CD4-positive, CD25-positive, alpha-beta regulatory T cell (primary cell): ENCODE measurements at places on chromosomes 3 and 15.

DNA sequence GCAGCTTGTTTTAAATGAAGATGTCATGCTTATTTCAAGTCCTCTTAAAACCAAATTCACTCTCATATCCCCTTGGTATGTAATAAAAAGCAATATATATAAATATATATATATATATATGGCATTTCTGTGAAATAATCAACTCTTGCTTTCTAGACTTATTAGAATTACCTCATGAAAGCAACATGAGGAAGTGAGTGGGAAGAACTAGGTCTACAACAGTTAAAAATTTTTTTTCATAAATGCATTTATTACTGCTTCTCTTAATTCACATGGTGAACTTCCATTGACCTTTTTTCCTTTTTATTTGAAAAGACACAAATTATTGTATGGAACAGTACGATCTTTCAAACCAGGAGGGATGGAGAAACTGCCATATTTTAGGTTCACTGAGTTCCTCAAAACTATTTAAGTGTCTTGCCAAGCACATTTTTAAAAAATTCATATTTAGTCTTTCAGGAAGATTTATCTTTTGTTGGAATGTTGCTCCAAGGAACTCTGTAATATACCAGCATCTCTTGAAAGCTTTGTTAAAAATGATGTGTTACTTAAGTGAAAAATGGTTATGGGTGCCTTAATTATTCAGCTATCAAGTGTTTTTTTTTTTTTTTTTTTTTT lies 185.2 kb downstream of the GHSR start:
- DNase-seq, result no peak

DNA sequence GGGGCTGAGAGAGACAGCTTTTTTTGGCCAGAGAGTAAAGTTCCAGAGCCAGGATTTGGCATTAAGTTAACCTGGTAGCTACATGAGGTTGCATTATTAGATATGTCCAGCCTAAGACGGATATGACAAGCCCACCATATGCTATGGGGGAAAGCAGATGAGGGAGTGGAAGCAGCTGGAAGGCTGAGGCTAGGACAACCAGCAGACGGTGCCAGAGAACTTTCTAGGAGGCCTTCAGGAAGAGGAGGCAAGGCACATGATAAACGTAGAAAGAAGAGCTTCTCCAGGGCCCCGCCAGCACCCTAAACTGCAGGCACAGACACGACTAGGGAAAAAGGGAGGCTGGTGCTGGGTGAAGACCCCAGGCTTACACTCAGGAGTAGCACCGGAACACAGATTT lies 87.0 kb downstream of the CTNNB1 start:
- DNase-seq, result no peak

- no peak for DNase-seq
Measured at GRCh38 chr3:117735481-117736101, 1026.0 kb downstream of the TUSC7 start.

- no peak for DNase-seq
Measured at GRCh38 chr3:52190294-52191074, 7.5 kb upstream of the ALAS1 start.

GRCh38 chr15:88800026-88800425 lies 3.2 kb upstream of the ACAN start:
- DNase-seq, result no peak

GRCh38 chr15:36880913-36881460 lies 219.4 kb downstream of the MEIS2 start:
- DNase-seq, result no peak

DNA sequence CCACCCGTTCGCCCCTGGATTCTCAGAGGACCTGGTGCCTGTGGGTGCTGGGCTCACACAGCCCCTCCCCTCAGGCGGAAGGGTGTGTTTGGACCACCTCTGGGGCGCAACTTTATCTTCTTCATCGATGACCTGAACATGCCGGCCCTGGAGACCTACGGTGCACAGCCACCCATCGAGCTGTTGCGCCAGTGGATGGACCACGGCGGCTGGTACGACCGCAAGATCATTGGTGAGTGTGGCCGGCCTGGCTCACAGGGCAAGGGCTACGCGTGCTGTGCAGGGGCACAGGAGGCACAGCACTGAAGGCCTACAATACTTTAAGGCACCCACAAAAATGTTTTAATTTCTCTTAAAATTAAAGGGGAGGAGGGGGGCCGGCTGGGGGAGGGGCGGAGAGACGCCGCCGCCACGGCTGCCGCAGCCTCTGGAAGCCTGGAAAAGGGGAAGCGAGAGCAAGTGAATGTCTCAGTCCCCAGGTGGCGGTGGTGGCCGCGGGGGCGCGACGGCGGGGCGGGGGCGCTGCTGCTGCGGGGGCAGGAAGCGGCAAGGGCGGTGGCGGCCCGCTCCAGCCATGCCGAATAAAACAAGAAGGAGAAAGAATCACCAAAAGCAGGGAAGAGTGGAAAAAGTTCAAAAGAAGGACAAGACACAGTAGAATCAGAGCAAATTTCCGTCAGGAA lies 56.8 kb downstream of the DNAH1 start:
- DNase-seq, result no peak

GRCh38 chr3:128742821-128743594 lies 17.0 kb downstream of the RAB7A start:
- DNase-seq, result no peak

- no peak for DNase-seq
Measured at GRCh38 chr15:62549345-62549970, 384.4 kb upstream of the C2CD4B start.

GRCh38 chr3:127185962-127186674 lies 6.8 kb upstream of the PRR23E start:
- no peak for DNase-seq

DNA sequence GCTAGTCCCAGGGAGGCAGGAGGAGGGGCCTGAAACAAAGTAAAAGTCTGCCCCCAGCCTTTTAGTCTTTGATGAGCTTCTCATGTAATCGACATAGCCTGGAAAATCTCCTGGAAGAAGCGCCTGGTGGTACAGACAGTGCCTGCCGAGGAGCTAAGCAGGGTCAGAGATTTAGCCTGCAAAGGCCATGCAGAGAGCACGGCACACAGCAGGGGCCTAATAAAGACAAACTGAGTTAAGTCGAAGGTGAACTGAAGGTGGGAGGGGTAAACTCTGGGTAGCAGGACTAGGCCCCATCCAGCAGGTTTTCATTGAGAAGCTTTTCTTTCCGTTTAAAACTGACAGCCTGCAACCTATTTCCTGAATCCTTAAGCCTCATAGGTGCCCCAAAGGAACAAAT lies 115.5 kb upstream of the ABHD17C start:
- DNase-seq, result no peak

DNA sequence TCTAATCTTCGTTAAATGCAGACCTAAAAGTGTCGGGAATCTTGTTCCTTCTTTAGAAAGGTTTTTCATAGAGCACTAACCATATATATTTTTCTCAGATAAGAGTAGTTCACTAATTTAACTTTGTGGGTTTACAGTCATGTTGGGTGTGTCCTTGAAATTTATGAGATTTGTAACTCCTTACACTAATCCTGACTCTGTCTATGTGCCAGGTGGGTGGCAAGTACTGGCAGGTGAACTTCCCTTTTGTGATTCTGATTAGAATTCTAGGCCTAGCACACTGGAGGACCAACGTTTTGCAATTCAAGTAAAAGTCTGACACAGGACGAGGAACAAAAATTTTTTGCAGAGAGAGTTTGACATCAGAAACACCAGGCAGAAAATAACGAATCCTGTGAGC lies 220.1 kb downstream of the P3H2 start:
- DNase-seq, result no peak

- no peak for DNase-seq
Measured at GRCh38 chr15:59346951-59347350, 25.7 kb downstream of the MYO1E start.

GRCh38 chr3:129343643-129344360 lies 65.1 kb downstream of the HMCES start:
- no peak for DNase-seq

DNA sequence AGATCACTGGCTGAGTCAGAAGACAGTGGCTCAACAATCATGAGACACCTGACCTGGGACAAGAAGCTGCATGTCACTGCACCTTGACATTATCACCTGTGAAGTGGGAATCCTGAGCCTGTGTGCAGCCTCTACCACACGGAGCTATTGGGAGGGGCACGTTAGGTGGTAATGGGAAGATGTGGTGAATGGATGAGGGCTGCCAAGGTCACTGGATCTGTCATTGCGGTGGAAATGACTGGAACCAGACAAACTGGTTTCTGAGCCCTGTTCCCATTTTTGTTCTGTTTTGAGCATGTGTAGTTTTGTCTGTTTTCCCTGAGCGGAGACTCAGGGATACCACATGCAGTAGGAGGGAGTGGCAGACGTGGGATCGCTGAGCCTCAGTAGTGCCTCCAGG lies 235.5 kb downstream of the OPA1 start:
- no peak for DNase-seq

DNA sequence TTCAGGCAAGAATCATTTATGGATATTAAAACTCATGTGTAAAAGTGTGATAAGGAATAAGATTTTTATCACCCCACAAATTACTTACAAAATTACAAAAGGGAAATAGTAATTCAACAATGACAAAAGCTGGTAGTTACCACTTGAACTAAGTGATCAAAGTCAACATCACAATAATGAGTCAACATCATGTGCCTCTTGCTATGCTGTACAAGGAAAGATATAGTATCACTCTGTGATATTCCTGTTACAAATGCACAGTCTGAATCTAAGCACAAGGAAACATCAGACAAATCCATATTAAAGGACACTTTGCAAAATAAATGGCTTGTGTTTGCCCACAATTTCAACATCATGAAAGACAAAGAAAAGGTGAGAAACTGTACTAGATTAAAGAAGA lies 90.5 kb upstream of the PLCL2 start:
- no peak for DNase-seq

GRCh38 chr15:26037369-26037768 lies 174.2 kb upstream of the ATP10A start:
- no peak for DNase-seq

DNA sequence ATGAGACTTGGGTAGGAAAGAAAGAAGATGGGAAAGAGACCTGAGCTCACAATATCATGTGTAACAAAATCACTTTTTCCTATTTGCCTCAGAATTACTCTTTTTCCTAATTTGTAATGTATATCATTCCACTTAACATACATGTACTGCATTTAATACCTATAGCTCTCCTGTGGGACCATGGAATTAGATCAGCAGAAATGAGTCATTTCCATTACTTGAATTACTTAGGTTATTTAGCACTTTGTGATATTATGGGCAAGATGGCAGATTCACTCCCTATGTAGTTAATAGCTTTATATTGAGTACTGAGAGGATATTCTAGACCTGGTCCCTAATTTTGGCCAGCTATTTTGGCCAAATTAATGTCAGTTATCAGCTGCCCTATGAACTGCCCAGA lies 70.5 kb downstream of the ZNF609 start:
- DNase-seq, result no peak

DNA sequence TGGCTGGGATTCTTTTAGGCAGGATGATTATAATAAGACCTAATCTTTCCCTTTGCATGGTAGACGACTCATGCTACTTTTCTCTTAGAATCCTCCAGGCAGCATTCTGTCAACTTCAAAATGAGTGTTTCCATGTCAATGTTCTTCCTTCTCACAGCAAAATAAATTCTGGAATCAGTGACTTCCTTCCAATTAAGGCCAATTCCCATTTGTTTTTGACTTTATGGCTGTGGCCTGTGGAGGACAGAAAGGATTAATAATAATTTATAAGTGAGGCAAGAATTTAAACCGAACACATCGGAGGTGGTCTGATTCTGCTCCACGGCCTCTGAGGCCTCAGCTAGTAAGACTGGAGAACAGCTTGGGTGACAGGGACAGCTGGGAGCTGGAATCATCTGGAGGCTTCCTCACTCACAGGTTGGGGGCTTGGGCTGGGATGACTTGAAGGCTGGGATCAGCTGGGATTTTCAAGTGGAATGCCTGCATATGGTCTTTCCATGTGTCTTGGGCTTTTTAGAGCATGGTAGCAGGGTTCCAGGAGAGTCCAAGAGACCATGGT lies 241.8 kb upstream of the MCTP2 start:
- no peak for DNase-seq

- DNase-seq, result no peak
Measured at GRCh38 chr3:47899495-47900108, 96.7 kb downstream of the DHX30 start.

DNA sequence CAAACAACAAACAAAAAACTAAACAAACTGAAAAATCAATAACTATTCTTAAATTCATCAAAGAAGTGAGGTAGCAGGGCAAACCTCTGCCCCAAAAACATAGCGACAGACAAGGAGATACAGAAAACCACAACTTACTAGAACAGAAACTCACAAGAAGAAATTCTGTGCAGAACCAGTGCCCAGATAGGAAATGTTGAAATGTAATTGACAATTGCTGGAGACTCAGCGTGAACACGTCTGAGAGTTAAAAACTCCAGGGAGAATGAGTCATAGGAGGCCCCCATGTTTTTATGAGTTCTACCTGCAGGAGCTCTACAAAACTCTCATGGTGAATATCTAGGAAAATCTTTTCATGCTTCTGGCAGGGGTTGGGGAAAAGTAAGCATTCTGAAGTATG lies 95.5 kb upstream of the SETMAR start:
- DNase-seq, result no peak

GRCh38 chr3:118882353-118882947 lies 152.2 kb downstream of the IGSF11 start:
- peak; percentile 69 for DNase-seq

DNA sequence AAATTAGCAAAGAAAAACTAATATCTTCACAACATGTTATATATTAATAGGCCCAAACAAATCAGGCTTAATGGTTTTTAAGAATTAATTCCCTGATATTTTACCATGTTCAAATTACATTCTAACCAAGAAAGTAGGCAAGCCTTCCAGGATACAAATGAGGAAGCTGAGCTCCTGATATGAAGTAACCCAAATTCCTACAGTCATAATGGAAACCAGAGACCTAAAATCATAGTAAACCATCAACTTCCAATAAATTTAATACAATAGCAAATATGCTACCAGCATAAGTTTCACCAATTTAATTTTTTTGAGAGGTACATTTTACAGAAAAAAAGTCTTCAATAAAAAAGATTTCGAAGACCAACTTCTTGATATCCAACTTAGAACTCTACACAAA lies 3.8 kb downstream of the DCBLD2 start:
- no peak for DNase-seq

DNA sequence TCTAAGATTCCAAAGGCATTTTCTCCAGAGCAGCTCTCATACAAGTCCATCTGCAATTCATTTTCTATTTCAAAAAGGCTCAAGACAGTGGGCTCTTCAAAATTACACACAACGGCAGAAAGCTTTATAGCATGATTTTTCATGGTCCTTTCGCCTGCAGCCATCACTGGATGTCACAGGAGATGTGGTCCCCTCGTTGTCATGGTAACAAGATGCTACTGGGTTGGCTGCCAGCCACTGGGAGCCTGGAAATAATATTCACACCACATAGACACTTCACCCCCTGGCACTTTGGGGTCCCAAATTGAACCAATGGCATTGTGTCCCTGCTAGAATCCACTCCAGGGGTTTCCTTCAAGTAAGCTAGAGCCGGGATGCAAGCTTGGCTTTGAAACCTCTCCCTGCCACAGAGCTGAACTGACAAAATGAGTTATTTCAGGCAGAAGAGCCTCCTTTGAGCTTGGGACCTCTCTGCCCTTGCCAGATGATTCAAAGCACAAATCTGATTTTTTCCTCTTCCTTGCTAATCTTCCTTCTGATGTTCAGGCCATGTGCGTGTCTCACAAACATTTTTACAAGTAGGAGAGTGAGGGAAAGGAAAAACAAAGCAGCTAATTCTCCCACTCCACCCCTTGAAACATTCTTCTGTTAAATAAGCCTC lies 512.6 kb upstream of the ADAMTS9 start:
- no peak for DNase-seq
